ENCODE measurements at places on chromosomes 1 and 21.

DNA sequence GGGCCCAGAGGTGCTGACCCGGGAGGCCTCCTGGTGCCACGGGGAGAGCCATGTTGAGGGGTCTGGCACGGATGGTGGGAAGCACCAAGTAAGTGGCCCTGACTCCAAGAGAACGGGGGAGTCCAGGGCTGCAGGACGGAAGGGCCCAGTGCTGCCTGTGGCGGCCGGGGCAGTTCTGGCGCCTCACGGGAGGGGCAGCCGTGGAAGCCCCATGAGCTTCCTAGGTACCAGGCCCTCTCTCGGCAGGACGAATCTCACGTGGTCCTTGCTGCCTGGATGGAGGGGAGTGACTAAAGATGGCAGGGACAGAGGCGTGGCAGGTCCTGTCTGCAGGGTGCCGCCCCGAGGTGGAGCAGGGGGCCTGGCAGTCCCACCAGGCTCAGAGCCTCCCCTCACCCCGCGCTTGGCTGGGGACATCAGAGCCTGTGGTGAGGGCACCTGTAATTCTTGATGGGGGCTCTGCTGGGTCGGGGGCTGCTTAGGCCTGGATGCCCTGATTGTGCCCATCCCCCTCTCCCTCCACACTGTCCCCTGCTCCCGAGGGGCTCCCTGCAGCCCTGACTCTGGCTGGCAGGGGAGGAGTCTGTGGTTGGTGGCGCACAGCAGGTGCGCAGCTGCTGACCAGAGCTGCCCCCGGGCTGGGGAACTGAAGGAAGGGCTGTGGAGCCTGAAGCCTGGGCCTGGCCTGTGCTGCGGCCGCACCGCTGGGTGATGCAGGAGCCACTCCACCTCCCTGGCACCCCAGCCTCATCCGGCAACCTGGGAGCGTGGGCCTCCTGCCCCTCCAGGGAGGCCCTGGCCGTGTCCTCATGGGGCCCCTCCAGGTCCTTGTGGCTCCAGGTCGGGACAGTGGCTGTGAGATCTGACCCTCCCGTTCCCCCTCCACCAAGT lies 31.4 kb downstream of the POFUT2 start:
- no peak for DNase-seq

DNA sequence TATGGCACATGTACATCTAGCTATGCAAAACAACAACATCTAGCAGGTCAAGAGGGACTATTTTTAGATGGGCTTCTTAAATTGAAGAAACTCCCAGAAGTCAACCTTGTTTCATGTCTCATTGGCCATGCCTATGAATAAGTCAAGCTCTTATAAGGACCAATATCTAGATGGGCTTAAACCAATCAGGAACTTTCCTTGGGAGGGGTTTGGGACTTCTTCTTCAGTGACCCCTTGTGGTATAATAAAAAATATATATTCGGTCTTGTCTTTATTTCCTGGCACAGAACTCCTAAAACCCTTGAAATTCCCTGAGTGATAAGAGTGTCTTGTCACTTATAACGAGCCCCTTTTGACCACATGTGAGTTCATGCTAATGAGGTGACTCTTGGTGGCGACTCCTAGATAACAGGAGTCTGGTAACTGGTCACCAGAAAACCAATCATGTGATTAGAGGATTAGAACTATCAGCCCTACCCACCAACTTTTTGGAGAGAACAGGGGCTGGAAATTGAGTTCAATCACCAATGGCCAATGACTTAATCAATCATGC lies 218.3 kb downstream of the HHIPL2 start:
- no peak for DNase-seq

DNA sequence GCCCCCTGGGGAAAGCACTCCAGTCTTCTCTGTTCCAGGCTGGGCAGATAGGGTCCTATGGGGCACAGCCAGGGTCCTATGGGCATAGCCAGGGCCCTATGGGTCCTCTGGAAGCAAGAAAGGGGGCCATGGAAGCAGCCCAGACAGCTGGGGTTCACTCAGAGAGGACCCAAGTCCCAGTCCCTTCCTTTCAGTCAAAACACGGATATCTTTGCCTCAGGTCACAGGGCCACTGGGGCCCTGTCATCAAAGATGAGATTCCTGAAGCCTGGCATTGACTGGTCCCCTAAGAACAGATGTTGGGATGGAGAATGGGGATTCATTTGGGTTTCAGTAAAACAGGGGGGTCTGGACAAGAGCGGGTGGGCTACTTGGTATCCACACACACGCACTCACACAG lies 8.5 kb downstream of the IGSF8 start:
- no peak for DNase-seq

GRCh38 chr1:206923009-206923960 lies 1.5 kb upstream of the FCMR start:
- peak; percentile 44 for DNase-seq

DNA sequence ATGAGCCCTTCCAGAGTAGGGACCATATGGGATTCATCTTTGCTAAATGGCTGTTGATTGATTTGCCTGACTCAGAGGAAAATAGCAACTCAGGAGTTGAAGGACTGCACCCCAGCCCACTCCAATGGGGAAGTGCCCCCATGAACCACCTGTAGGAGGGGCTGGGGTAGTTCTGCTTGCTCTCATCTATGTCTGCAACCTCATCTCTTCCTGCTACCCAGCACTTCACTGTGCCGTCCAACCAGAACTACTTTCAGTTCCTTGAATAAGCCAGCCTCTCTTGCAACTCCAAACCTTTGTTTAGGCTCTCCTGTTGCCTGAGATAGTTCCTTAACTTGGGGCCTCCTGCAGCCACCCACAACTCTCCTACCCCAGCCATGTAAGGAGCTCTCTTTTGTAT lies 26.6 kb downstream of the BEND5 start:
- DNase-seq = no peak

GRCh38 chr1:62367005-62367557 lies 47.8 kb upstream of the KANK4 start:
- DNase-seq = no peak

- DNase-seq = no peak
Measured at GRCh38 chr1:151653397-151653796, 41.5 kb downstream of the SNX27 start.

GRCh38 chr1:66478116-66478515 lies 55.8 kb upstream of the SGIP1 start:
- DNase-seq = no peak

DNA sequence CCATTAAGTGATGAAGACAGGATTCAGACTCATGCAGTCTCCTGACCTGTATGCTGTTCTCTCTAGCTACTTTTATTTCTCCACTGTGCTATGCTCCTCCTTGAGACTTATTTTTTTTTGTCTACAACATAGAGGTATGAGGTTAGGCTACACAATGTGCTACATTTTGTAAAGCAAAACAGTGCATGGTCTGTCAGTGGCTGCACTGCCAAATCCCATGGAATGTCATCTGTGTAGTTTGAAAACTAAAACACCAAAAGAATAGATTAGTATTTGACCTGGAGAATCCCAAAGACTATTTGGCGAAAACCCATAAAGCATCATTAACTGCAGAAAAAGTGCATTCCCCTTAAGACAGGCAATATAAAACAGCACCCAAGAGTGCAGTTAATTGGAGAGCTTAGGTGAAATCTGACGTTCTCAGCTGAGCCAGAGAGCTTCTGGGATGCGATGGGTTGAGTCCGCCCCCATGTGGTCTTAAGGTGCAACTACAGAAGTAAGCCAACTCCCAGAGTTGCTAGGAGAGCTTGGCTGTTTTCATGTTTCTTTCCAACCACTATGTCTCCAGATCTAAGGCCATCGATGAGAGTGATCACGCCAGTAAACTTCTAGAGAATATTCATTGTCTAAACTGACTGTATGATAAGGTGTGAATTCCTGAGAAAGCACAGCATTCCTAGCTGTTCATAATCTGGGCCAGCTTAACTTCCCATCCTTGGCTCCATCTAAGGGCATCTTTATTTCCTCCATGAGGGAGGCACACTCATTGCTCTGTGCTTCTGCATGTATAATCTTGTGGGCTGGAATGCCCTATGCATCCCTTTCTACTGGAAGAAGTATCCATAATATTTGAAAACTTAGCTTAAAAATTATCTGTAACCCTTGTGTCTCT lies 20.7 kb upstream of the CYP2J2 start:
- peak; percentile 1 for DNase-seq

DNA sequence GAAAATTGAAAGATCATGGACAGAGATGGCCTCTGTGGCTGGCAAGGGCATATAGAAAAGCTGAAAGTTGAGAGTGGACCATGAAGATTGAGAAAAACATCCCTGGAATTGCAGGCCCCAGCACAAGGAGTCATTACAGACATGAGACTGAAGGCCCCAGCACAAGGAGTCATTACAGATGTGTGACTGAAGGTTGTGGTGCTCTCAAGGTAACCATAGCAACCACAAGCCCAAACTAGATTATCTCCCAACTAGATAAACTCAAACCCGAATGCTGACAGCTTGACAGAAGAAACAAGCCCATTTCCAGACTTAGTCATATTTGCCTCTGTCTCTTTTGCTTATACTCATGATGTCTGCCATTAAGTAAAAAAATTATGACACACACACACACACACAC lies 1252.1 kb upstream of the ADGRL4 start:
- no peak for DNase-seq

DNA sequence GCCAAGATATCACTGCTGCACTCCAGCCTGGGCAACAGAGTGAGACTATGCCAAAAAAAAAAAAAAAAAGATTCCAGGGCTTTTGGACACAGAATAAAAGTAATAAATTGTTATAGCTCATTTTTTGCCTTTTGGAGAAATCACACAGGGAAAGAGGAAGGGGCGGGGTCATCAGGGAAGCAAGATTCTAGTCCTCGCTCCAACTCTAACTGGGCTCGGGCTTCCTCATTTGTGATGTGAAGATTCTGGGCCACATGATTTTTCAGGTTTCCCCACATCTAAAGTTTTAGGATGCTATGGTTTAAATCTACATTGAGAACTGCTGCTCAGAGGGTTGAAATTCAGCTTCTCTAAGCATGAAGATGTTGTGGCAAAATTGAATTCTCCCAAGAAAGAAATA lies 179.3 kb upstream of the PLXNA2 start:
- DNase-seq = no peak

Measured in esophagus squamous epithelium (tissue), 5 donors.